ENCODE measurements at places on chromosomes 4 and X. TPM values are rescaled to one million over a fixed set of nuclear protein-coding genes. Genes with fewer than 3 reads are reported as not detected.

GAGE1 gene
- total RNA-seq, result not detected

USP17L21 gene
- total RNA-seq, result not detected

CPE gene
- not detected for total RNA-seq

DNA sequence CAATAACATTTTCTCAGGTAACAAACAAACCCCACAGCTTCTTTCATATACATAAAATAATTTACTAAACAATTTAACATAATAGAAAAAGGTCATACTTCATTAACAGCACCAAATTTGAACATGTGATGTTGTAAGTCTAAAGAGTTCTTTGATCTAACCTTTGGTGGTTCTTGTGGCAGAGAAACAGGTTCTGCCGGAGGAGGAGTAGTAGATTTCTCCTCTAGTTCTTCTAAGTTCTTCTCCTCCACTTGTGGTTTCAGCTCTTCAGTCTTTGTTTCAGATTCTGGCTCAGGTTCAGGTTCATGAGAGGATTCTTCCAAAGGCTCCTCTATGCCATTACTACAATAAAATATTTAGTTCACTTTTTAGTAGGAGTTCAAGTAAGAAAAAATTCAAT, 18.3 kb downstream of the G3BP2 start:
- ATAC-seq, result peak; percentile 68

DNA sequence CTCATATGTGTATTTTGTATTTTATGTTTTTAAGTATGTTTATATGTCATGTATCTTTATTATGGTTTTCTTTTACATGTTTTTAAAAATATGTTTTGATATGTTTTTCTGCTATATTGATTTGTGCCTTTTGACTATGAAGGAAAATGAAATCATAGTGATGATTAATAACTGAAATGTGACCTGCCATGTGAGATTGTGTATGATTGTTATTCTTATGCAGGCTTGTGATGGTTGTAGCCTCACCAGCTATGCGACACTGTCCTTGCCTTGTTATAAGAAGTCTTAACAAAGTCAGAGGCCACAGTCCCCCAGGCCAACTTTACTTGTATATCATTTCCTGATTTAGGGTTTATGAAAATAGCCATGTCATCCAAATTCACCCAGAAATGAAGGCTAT, 83.2 kb downstream of the TMEM131L start:
- ATAC-seq, result peak; percentile 96

DNA sequence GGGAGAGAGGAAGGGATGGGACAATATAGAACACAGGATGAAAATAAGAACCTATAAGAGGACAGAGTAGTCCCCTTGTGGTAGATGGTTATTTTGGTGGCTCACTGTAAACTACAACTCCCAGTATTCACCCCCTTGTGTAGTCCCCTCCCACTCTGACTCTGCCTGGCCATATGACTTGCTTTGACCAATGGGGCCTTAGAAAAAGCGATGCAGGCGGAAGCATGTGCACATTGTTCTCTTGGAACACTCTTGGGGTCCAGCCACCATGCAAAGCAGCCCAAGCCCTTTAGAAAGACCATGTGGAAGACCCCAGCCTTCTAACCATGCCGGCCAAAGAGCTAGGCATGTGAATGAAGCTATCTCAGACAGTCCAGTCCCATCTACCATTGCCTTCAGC, 415.0 kb downstream of the BCOR start:
- ATAC-seq, result no peak

DNA sequence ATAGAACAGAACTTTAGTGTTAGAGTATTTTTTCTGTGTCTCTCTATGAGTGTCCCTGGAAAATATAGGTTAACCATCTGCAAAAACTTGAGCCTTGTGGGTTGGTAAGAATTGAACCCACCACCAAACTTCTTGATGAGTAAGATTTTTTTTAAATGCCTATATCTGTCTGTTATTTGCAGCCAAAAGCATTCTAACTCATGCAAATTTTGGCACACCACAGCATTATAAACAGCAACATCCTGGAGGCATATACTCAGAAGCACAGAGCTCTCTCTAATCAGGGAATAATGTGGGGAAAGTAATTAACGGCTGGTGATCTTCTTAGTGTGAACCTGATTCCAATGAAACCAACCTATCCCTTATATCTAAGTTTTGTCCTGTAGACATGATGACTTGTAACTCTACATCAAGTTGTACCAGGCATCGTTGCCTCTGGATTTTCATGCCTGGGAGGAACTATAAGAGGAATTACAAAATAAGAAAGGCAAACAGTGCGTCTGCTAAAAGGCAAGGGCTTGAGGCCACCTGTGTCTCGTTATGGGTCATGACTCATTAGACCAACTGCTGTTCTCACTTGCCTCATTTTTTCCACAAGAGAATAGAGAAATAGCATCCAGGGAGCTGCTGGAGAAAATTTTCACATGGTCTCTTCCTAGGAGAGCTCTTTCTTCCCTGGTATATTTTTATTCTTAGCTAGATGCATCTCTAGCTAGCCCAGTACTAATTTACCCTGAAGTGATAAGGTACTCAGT, 202.4 kb downstream of the CHIC2 start:
- no peak for ATAC-seq

GRCh38 chrX:24575496-24575895, 71.7 kb downstream of the PCYT1B start:
- ATAC-seq, result no peak

DNA sequence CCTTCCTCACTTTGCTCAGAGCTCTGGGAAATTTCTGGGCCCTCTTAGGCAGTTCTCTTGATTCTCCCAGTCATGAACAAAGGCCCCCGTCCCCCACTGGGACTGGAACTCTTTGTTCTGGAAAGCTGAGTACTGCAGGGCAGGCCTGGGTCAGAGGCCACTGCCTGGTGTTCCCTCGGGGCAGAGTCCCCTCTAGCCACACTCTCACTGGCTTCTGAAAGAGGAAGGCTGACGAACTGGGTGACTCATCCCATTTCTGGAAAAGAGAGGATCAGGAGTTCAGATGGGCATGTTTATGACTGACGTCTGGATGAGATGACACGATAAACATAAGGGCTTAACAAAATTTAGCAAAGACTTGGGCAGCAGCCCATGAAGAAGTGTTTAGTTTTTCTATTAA, 47.7 kb downstream of the DDX3X start:
- no peak for ATAC-seq

Data from activated T-helper 17 cell treated with anti-CD3 and anti-CD28 coated beads, Interleukin-2, amount 50 U/mL, for 72 hours (primary cell).